Activated naive CD4-positive, alpha-beta T cell (primary cell): ENCODE measurements at places on chromosomes 12 and 14.
A peak's percentile ranks its signal among the peaks of the same experiment; 100 is the strongest.

- peak; percentile 32 for DNase-seq
These were observed 10.5 kb downstream of the ARHGEF25 start for GRCh38 chr12:57621497-57622292.

- no peak for DNase-seq
These were observed 16.6 kb upstream of the ACTN1 start for GRCh38 chr14:68995731-68996130.

DNA sequence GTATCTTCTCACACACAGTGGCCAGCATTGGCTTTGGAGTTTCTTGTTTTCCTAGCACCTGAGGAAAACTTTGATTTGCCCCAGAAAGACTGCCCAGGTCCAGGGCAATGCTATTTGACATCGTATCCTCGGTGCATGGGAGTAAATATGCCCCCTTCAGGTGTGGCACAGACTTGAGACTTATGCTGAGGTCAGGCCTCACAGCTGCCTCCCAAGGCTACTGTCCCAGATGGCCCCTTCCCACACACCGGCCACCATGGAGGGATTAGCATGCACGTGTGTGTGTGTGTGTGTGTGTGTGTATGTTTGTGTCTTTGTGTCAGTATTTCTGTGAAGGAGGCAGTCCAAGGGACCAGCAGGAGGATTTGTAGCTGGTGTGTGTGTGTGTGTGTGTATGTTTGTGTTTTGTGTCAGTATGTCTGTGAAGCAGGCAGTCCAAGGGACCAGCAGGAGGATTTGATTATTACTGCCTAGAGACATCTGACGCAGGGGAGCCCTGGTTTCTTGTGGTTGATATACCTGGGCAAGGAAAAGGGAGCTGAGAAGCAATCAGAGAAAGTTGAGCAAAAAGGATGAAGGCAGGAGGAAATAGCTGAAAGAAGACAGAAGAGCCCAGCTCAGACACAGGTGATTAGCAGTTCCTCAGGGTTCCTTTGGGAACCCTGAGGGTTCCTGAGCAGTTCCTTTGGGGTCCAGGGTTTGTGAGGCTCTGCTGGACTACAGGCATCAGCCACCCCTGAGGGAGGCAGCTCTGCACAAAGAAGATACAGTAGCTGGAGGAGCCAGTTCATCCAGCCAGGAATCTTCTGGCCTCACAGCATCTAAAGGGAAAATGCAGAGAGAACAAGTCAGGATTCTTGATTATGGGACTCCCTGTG lies 42.2 kb downstream of the COX16 start:
- DNase-seq: no peak

- no peak for DNase-seq
These were observed 17.1 kb downstream of the POU6F1 start for GRCh38 chr12:51200806-51201205.

GRCh38 chr14:60707858-60708257 lies 16.3 kb downstream of the SIX4 start:
- DNase-seq: no peak

DNA sequence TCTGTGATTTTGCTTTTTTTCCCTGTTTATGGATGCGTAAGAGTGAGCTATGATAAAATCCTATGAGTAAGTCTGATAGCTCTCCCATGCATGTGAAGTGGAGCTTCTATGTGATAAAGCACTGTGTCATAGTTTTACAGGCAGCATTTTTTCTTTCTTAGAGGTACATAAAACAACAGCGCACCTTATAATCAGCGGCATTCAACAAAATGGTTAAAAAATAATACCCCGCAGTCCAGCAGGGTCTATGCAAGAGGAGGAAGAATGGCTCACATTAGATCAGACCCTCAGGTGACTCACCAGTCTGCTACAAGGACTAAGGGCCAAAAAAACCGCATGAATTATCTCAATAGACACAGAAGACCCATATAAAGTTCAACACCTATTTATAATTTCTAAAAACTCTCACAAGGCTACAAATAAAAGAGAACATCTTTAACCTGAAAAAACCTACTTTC lies 33.0 kb upstream of the TMEM179 start:
- no peak for DNase-seq

DNA sequence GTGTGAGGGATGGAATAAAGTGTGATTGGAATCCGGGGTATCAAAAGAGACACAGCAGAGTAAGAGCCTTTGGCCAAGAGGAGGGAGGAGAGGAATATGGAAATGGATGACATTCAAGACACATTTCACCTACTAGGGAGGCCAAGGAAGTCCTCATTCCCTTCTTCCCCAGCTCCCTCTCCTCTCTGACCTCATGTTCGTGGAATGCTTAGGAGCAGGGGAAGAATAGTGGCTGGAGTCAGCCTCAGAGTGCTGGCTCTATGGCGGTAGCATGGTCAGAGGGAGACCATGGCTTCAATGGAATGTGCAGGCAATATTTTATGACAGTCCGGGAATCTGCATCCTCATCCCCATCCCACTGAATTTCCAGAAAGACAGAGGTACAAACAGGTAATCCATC lies 196.6 kb downstream of the EGLN3 start:
- no peak for DNase-seq

GRCh38 chr12:5480938-5481303 lies 49.0 kb downstream of the NTF3 start:
- no peak for DNase-seq

DNA sequence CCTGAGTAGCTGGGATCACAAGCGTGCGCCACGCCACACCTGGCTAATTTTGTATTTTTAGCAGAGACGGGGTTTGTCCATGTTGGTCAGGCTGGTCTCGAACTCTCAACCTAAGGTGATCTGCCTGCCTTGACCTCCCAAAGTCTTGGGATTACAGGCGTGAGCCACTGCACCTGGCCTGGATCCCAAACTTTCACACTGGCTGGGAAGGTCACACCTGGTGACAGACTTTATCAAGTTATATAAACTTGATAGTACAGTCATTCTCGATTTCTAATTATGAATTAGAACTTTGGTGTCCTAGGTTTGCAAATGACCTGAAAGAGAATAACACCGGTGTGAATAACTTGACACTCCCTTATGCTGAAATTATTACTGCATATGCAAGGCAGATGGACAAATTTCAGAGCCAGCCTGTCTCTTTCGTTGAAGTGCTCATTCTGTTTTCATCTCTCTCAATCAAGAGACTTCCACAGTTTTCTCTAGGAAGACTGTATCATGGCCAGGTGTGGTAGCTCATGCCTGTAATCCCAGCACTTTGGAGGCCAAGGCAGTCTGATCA lies 5.9 kb downstream of the PLBD1 start:
- no peak for DNase-seq

DNA sequence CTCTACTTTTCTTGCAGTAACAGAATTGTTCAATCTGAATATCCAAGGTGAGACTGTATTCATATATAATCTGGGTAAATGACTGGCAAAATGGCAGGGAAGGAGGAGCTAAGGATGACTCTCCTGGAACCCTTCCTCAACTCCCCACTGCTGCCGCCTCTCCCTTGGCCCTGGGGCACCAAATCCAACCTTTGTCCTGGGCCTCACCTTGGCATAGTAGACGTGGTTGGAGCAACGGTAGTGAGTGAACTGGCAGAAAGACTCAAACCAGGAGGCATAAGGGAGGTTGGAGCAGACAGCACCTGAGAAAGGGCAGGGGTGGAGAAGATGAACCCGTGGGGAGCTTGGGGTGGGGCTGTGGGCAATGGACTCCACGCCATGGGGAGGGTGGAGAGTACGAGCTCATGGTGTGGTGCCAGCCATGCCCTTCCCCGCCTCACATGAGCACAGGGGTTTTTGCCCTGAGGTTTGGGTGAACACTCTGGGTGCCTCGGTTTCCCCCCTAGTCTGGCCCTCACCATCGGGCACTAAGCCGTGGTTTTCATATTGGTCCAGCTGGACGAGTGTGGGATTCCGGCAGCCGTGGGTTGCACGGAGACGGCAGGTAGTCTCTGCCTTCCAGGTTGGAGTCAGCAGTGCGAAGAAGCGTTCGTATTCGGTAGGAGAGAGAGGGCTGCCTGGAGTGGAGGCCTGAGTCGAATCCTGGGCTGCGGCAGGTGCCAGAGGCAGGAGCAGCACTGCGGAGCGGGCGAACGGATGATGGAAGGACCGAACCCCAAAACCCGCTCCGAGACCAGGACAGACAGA lies 753 bp downstream of the ACRBP start:
- DNase-seq: no peak

- no peak for DNase-seq
These were observed 5.2 kb downstream of the TRAFD1 start for GRCh38 chr12:112130441-112130998.

GRCh38 chr12:113214895-113215400 lies 6.3 kb upstream of the TPCN1 start:
- no peak for DNase-seq

DNA sequence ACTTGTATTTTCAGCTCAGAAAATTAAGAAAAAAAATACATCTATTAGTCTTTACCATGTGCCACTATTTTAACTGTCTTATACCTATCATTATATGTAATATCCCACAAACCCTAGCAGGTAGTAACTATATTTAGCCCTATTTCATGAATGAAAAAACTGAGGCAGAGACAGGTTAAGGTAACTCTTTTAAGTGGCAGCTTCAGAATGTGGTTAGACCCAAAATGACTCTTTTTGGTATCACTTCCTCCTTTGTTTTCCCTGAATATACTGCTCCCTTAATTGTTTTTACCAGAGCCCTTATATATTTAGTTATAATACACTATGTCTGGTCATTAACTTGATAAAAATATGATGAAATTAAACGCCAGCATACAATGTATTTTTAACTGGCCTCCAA lies 235.6 kb upstream of the RPL10L start:
- no peak for DNase-seq

- DNase-seq: no peak
These were observed 27.4 kb upstream of the ABCD2 start for GRCh38 chr12:39646963-39647362.

GRCh38 chr12:49661191-49661590 lies 37.8 kb downstream of the PRPF40B start:
- no peak for DNase-seq

DNA sequence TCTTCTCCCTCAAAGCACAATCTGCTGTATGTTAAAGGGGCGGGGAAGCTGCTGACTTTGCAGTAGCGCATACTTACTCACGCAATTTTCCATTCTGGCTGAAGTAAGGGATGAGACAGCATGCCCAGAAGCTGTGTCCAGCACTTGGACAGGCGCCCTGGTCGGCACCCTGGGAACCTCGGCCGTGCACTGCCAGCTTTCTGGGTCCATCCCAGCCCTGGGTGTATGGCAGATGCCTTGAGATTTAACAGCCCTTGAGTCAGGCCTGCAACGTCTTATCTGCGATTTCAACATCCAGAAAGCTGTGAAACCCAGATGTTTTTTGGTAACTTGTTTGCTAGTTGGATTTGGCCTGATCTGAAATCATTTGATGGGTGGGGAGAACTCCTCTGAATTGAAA lies 16.1 kb downstream of the EML1 start:
- no peak for DNase-seq

DNA sequence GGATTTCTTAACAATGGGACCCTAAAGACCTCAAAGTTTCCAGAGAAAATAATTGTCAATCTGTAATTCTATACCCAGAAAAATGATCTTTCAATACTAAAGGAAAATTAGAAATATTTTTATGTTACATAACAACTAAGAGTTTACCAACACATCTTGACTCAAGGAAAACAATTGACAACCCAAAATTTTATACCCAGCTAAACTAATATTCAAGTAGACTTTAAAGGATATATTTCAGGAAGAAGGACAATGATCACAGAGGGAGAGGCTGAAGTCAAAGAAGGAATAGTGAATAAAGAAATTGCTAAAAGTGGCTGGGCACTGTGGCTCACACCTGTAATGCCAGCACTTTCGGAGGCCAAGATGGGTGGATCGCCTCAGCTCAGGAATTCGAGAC lies 12.6 kb upstream of the PLD4 start:
- DNase-seq: no peak
